H1 (cell line): ENCODE measurements at places on chromosomes 7 and 10. TPM values are rescaled to one million over a fixed set of nuclear protein-coding genes. Genes with fewer than 3 reads are reported as not detected.

The UFSP1 gene
- 4.3 and 4.8 TPM in 2 replicates for total RNA-seq

GRCh38 chr10:91713461-91714072 is 80.7 kb upstream of the PPP1R3C start:
- DNase-seq = no peak

- no peak for DNase-seq
Observed at GRCh38 chr7:98398567-98399372, 2.1 kb downstream of the BAIAP2L1 start.

The EPO gene
- 0.48 and 0.95 TPM in 2 replicates for total RNA-seq

DNA sequence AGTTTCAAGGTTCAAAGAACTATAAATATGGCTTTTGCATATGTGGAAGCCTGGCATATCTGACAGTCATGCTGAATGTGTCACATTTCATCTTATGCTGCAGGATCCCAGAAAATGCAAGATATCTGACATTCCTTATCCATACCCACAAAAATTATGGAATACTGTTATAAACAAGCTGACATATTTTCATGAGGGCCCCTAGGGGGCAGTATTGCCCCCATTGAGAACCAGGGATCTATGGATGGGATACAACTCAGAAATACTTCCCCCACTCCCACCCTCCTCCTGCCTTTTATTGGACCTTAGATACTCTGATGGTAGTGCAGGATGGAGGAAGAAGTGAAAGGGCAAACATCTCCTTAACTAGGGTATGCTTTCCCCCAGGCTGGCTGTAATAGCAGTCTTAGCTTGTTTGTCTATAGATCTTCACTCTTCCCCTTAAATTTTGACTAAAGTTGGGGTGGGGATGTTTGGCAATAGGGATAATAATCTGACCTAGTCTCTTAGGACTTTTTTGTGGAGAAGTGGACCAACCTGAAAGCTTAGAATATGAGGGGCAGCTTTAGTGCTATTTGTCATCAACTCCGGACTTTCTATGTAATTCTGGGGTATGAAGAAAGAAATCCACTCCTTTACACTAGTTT is 3.5 kb upstream of the GNGT1 start:
- no peak for DNase-seq

The CPA4 gene
- total RNA-seq = not detected in 2 replicates

DNA sequence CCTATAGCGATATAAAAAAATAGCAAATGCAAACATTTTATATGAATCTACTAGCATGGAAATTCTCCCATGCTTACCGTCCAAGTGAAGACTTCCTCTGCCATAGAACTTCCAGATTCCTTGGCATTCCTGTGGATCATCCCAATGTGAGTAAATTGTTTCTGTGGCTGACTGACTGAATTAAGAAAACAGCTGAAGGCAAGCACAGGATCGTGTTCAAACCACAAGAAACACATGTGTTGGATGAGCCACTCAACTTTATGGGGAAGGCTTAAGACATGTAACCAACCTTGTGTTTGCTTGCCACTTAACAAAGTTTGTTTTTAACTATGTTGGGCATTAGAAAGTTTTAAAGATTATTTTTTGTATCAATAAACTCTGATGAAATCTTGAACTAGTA is 2.6 kb upstream of the MYPN start:
- no peak for DNase-seq
